Neural crest cell (in vitro differentiated cells): ENCODE measurements at places on chromosomes 3 and 15.
A peak's percentile ranks its signal among the peaks of the same experiment; 100 is the strongest.

GRCh38 chr15:68818769-68819494 lies 1.8 kb downstream of the ANP32A start:
- no peak for DNase-seq

DNA sequence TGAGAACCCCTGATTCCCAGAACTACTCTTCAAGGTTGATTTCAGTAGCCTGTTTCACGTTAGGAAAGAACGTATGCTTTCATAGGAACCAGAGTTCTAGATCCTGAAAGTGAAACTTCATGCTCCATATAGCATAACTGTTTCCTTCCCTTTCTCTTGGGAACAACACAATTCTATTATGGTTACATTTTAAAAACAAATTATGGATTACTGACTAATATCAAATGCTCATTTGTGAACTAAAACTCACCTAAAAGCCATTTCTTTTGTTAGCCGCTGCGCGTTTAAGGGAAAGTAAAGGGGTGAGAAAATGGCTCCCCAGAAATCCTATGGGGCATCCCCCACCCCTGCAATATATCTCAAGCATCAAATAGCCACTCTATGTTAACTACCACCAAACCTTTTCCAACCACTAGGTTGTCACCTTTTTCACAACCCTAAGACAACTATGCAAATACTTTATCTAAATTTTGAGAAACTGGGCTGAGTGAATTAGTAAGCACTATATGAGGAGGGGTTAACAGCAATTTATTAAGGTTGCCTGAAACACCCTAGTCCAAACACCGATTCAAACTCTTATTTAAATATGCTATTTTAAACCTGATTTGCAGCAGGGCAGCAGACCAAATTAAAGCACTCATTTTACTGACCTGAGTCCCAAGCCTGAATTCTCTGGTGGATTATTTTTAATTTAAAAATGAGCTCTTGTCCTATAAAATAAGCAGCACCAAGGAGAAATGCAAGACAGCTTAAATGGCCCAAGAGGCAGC lies 2.4 kb downstream of the SIAH2 start:
- no peak for DNase-seq

DNA sequence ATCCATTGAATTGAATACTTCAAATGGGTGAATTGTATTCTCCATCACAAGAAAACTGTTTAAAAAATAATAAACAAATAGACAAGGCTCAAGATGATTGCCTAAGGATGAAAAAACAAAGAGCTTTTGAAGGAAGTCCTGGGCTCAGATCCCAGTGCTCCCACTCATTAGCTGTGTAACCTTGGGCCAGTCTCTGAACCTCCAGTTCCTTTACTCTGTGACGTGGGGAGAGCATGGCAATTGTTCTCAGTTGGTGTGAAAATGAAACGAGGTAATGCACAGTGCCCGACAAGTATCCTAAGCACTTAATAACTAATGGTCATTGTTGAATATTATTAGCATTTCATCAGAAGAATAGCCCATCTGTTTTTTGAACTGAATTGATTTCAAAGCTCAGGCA lies 40.7 kb downstream of the TNIK start:
- no peak for DNase-seq

DNA sequence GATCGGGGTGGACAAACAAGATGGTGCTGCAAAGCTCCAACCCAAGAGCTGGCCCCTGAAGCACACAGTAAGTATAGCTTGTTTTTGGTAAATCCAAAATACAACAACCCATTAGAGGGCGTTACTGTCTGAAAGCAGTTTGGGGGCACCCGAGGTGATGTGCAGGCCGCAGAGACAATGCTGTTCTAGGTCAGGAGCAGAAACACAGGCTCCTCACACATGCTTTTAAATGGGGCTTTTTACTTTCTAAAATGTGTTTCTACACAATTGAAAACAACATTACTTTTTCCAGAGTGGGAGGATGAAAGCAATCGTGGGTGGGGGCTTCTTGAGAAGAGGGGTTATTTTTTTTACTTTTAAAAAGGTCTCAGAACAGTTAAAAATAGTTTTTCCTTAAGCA lies 1029.3 kb upstream of the CFAP20DC start:
- no peak for DNase-seq

DNA sequence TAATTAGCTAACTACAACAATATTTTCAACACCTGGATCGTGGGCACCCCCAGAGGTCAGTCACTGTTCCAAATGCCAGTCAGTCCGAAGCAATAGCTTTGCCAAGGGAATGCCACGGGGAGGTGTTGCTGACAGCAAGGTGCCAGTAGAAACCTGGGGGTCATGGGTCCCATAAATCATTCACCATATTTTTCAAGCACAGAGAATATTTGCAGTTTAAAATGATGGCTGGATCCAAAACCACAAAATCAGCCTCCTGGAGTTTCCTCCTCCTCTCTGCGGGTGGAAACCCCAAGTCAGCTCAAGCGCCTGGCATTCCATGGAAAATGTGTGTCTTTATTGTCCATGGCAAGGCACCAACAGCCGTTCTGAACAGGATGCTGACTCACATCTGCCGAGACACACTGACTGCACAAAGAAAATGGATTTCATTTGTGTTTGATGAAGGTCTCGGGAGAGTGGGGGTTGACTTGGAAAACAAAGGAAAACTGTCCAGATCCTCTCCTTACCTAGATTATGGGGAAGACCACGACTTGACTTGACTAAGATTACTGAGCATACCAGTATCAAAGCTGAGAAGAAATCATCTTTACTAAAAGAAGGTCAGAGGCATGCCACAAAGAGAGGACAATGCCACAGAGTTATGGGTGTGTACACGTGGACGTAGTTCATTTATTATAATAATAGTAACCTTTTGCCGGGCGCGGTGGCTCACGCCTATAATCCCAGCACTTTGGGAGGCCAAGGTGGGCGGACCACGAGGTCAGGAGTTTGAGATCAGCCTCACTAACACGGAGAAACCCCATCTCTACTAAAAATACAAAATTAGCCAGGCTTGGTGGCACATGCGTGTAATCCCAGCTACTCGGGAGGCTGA lies 26.4 kb downstream of the ANXA2 start:
- no peak for DNase-seq

DNA sequence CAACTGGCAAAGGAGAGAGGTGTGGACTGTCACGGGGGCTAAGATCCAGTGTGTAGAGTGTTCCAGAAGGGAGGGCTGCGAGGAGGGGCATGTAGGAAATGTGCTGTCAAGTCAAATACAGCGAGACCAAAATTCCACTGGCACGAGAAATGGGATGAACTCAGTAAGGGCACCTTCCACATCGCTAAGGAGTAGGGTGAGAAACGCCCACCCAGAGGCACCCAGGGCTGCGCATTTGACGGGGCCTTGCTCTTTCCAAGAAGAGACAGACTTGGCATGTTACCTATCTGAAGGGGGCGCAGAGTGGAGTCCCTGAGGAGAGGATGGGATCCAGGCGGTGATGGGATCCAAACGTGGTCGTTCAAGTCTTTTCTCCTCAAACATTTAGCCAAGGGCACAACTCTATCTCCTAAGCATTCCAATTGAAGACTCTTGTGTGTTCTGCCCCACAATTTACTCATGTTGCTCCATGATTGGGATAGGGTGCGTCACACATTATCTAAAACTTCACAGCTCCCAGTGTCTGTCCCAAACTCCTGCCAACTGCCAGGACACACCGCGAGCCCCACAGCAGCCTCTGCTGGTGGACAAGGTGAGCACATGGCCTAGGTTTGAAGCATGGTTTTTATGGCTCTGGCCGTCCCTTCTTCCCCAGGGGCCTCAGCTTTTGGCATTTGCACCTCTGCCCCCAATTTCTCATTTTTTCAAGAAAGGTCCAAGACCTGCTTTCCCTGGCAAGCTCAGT lies 7.6 kb downstream of the SELENOS start:
- no peak for DNase-seq

GRCh38 chr3:159266779-159267178 lies 464.9 kb downstream of the MFSD1 start:
- peak; percentile 63 for DNase-seq

DNA sequence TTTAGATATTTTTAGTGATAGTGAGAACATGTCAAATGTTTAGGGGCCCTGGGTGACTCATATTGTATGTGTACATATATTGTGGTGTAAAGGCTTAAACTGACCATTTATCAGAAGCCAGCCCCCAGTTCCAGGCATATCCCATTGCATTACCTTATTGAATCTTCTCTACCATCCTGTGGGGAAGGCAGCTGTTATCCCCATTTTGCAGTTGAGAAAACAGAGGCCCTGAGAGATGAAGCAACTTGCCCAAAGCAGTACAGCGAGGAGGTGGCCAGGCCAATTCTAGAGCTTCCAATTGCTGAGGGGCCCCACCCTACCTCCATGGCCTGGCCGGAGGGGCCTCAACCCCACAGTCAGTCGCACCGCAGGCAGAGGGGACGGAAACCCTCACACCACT lies 47.9 kb downstream of the ZNF710 start:
- DNase-seq: no peak

DNA sequence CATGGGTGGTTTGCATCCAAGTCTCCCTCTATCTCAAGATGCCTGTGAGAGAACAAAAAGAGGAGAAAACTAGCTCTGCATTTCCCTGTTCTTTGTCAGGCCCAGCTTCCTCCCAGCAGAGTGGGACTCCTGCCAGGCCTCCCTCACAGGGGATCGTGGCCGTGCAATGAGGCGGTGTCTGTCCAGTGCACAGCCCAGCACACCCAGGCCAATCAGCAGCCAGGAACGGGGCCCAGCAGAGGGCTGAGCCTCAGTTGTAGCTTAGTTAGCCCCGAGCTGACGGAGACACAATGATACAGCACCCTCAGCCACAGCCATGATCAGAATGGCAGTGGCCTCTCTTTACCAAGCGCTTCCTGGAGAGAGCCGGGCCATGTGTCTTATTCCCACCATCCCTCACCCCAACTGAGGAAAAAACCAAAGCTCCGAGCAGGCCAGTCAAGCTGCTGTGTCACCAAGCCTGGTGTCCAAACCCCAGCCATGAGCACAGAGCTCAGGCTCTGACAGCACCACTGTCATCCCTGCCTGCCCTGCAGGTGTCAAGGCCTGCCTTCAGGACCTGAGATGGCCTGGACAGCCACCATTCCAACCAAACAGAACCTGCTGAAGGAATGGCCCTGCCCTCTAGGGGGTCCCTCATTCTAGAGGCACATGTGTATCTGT lies 71.1 kb downstream of the DNAJB8 start:
- DNase-seq: no peak

- DNase-seq: no peak
These were observed 104.6 kb upstream of the SKOR1 start for GRCh38 chr15:67720556-67721175.

DNA sequence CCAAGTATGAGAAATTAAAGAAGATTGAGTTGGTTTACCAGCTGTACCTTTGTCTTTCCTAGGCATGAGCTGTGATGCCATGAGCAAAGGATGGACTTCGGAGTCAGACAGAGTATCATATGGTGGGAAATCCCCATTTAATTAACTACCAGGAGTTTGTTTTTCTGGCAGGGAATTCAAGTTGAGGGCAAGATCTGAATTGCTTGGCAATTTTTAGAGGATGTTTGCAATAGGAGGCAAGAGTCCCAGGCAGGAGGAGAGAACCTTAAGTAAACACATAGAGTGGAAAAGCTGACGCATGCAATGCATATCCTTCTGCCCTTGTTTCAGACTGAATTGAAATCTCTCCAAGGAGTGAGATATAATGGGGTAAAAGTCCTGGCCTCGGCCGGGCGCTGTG lies 569.7 kb upstream of the MDFIC2 start:
- no peak for DNase-seq

DNA sequence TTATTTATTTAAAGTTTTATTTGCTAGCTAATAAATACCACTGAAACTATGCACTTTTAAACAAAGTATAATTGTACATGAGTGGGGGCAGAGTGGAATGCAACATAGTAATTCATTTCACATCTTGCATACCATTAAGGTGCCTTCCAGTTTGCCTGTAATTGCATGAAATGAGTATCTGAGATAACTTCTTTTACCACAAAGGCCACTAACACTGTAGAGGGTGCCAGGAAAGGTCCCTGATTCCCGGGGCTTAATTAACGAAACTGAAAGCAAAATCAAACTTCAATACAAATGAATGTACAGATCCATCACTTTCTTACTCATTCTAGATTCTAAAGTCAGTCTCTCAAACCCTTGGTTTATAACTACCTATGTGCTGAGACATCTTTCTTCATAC lies 2.1 kb downstream of the CD47 start:
- no peak for DNase-seq

DNA sequence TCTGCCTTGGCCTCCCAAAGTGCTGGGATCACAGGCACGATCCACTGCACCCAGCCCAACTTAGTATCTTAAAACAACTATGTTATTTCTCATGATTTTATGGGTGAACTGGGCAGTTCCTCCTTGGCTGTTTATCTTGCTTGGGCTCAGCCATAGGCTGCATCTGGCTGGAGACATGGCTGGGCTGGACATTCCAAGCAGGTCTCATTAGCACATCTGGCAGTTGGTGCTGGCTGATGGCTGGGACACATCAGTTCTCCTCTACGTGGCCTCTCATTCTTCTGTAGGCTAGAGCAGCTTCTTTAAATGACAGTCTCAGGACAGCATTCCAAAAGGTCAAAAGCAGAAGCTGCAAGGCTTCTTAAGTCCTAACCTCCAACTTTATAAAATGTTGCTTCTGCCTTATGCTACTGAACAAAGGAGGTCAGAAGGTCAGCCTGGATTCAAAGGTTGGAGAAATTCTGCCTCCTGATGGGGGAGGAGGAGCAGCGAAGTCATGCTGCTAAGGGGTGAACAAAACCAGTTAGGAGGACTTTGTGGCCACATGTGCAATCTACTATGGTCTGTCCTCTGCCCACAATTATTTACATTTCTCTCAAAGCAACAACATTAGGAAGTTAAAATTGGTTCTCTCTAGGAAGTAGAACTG lies 144.0 kb downstream of the AQP9 start:
- DNase-seq: no peak

- no peak for DNase-seq
These were observed 369.1 kb downstream of the RBMS3 start for GRCh38 chr3:29649815-29650547.

GRCh38 chr3:182713743-182714517 lies 79.4 kb upstream of the ATP11B start:
- no peak for DNase-seq

DNA sequence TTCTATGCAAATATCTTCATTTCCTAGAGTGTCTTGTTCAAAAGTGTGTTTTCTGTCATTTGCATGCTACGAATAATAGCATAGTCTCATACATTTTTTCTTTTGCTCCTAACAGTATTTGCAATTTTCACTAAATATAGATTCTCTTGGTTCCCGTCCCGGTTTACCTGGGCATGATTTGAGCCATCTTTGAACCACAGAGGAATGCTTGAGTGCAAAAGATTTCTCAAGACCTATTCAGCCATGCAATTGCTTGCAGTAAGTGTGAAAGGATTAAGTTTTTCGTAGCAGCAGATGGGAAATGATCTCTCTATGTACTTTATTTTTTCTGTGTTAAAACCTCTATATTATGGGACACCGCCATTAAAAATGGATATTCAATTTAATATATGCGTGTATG lies 733.0 kb downstream of the ZPLD1 start:
- DNase-seq: no peak
